Activated CD4-positive, alpha-beta T cell treated with anti-CD3 and anti-CD28 coated beads, Interleukin-2, amount 50 U/mL, for 4 hours (primary cell): ENCODE measurements at places on chromosomes 7 and 10.

- no peak for DNase-seq
Measured at GRCh38 chr10:101558204-101558603, 29.9 kb downstream of the POLL start.

- DNase-seq = no peak
Measured at GRCh38 chr10:46024948-46025347, 5.5 kb downstream of the NCOA4 start.

GRCh38 chr10:116848944-116849247 is 403 bp upstream of the ENO4 start:
- no peak for DNase-seq

- no peak for DNase-seq
Measured at GRCh38 chr7:38674513-38674912, 43.3 kb upstream of the AMPH start.

DNA sequence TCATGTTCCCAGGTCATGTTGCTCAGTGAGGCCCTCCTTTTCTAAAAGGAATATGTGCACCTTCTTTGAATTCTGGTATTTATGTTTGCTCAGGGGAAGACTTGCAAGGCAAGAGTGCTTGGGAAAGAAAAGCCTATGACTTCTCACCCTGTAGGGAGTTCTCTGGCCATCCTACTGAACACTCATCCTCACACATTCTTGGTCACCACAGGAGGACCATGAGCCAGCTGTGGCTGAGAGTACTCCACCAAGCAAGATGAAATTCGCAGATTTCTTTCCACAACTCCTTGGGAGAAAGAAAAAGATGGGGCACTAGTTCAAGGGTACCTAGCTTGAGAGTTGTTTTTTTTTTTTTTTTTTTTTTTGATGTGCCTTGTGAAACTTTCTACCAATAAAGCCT is 179.6 kb downstream of the FZD1 start:
- DNase-seq = no peak

DNA sequence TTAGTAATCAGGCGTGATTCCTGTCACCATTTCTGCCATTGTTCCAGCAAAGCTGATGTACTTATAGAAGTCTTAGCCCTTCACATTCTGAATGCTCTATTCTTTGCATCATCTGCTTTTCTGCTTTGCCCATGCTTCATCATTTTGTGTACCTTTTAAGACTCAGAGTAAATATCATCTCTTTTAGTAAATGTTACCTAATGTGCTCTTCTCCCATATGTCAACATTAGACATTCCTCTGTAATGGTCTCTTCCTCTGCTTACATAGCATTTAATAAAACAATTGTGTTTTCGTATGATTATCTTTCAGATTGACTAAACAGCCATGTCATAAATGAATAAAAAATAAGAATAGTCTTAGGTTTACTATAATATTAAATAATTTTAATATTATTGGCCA is 719.6 kb upstream of the GRM3 start:
- DNase-seq = no peak

DNA sequence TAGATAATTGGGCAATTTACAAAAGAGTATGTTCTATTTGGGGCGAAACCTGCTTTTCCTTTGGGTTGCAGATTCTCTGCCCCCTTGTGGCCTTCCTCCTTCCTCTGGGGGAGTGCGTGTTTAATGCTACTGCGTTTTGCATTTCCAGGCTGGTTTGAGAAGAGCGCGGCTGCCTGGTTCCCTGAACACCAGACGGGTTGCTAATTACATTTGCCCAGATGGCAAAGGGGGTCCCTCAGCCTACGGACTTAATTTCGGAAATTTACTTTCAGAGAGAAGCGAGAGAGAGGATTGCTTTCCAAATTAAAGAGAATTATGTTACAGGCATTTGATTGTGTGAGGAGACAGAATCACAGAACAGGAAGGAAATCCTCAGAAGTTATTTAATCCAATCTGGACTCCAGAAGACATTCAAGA is 91.9 kb upstream of the JAZF1 start:
- peak; percentile 21 for DNase-seq

GRCh38 chr10:974785-975074 is 13.5 kb upstream of the GTPBP4 start:
- no peak for DNase-seq

GRCh38 chr10:113021268-113022040 is 71.4 kb downstream of the TCF7L2 start:
- DNase-seq = no peak

GRCh38 chr7:105429746-105430612 is 41.3 kb upstream of the SRPK2 start:
- DNase-seq = peak; percentile 37

GRCh38 chr10:120997756-120998155 is 146.6 kb downstream of the WDR11 start:
- DNase-seq = no peak

- no peak for DNase-seq
Measured at GRCh38 chr7:1544896-1545416, 11.0 kb downstream of the TMEM184A start.

DNA sequence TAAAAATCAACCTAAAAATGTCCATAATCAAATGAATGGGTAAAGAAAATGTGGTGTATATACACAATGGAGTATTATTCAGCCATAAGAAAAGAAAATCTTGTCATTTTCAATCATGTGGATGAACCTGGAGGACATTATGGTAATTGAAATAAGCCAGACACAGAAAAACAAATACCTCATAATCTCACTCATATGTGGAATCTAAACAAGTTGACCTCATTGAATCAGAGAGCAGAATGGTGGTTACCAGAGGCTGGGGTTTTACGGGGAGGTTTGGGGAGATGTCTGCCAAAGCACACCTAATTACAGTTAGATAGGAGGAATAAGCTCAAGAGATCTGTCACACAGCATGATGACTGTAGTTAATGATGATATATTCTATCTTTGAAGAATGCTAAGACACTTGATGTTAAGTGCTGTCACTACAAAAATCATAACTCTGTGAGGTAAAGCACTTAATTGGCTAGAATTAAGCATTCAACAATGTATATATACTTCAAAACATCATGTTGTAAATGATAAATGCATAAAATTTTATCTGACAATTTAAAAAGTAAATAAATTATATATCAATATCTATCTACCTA is 39.1 kb upstream of the TNPO3 start:
- no peak for DNase-seq

DNA sequence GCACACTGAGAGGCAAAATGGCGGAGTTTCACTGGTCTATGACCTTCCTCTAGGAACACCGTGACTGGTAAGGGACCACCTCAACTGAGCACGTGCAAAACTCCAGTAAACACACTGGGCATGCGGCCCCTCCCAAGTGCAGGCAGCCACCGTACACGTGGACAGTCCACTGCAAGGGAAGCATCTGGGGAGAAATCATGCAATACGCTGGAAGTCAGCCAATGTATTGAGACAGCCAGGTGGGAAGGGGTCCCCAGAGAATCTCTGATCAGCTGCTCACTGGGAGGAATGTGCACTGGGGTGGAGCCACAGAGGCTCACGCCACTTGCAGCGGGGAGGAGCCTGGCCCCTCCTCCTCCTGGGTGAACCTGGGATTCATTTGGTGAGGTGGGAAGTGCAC is 49.3 kb downstream of the CFAP46 start:
- no peak for DNase-seq

- DNase-seq = no peak
Measured at GRCh38 chr7:47103498-47104205, 478.3 kb downstream of the TNS3 start.
